ENCODE measurements at places on chromosomes 11 and 22.

DNA sequence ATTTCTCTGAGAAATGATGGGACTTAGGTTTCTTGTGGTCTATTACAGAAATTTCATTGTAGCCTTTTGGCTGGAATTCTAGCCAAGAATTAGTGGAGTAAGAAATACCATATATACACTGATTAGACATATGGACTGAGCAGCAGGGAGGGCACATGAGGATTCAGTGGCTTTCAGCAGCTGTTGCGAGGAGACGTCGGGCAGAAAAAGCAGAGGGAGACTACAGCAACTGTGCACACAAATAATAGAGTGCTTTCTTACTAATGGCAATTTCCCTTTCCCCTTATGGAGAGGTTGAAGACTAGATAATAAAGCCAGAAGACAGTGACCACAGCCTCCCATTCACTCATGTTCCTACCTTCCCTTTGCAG lies 35.4 kb upstream of the CCDC34 start:
- no peak for DNase-seq

- DNase-seq = no peak
These were observed 457.5 kb upstream of the CCDC179 start for GRCh38 chr11:23317816-23318215.

- no peak for DNase-seq
These were observed 50.4 kb upstream of the RBFOX2 start for GRCh38 chr22:36079041-36079440.

DNA sequence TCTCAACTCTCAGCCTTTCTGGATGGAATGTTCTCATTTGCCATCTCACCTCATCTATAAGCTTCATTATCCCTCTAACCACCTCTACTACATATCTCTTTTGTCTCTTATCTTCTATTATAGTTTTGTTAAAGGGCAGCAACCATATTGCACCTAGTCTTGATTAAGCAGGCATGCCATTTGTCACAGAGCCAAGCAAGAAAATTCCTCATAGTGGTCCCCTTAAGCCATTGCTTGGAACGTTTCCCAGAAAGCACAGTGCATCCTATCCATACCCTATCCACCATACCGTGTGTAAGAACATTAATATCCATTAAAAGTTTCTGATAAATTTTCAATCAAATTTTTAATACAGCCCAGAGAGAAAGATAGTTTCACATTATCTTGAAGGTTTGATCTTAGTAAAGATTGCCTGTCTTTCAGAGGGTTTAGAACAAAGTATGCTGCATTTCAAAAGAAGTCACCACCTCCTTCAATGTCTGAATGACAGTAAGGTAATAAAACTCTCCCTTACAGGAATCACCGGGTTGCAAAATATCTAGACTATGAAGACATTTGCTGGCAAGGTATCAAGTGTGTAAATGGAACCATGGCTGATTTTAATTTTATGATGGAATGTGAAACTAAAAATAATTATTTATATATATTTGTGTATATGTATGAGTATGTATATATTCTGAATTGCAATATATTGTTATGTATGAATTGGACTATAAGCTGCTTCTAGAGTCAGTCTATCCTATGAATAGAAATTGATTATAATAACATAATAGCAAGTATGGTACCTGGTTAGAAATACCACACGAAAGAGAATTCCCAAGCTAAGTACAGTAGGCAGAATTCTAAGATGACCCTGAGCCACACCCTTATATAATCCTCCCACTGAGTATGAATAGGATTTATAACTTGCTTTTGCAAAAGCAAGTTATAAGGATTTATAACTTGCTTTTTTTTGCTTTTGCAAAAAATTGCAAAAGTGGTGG lies 1296.3 kb downstream of the LRRC4C start:
- no peak for DNase-seq
